ENCODE measurements at places on chromosomes 13 and 19.

DNA sequence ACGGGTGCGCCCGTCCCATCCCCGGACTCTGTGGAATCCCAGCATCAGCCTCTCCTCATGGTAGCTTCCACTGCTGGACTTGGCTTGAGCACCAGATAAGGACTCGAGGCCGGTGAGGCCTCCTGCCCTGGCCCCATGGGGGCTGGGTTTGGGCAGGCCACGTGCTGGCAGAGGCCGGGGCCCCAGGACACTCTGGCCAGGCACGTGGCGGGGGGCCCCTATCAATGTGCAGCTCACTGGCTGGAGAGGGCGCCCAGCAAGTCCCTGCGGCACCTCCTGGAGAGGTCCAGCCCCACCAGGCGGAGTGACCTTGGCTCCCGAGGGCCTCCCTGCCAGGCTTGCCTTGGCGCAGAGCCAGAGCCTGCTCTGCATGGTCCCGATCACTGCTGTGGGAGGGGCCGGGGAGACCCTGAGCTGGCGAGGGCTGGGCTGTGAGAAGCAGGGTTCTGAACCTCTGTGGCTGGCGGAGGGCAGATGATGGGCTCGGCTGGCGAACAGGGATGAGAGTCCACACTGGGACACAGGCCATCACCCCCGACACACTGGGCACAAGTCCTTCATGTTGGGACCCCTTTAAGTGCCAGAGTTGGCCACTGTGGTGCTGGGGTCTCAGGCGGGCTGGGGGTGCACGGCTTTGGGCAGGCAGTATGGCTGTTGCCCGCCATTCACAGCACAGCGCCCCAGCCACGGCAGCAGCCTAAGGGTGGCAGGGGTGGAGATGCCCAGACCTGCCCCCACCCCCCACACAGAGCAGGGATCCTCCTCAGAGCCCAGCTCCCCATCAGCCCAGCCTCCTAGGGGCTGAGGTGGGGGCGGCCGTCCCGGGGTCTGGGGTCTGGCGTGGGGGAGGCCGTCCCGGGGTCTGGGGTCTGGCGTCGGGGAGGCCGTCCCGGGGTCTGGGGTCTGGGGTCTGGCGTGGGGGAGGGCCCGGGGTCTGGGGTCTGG, 19.1 kb downstream of the CEBPG start:
- H3K4me1 ChIP-seq: peaks cover 79% of the 10 kb centered on the region
- DNase-seq: peak; percentile 66
- no peak overlapping the region for H3K4me3 ChIP-seq
- no peaks in the 10 kb centered on the region for H3K36me3 ChIP-seq
- H3K27ac ChIP-seq: no peak overlapping the region

- H3K4me3 ChIP-seq: no peak overlapping the region
- H3K27ac ChIP-seq: no peak overlapping the region
- peaks cover 32% of the 10 kb centered on the region for H3K36me3 ChIP-seq
- H3K4me1 ChIP-seq: peaks cover 16% of the 10 kb centered on the region
Measured at GRCh38 chr19:46394402-46394797, 19.0 kb downstream of the CCDC8 start.

- H3K4me1 ChIP-seq: no peaks in the 10 kb centered on the region
- H3K36me3 ChIP-seq: no peaks in the 10 kb centered on the region
- H3K27me3 ChIP-seq: no peaks in the 10 kb centered on the region
Measured at GRCh38 chr13:50627111-50627510, 216.4 kb downstream of the DLEU7 start.

- no peak overlapping the region for H3K4me3 ChIP-seq
- DNase-seq: no peak
Measured at GRCh38 chr19:44092108-44092507, 2.1 kb upstream of the ZNF224 start.

DNA sequence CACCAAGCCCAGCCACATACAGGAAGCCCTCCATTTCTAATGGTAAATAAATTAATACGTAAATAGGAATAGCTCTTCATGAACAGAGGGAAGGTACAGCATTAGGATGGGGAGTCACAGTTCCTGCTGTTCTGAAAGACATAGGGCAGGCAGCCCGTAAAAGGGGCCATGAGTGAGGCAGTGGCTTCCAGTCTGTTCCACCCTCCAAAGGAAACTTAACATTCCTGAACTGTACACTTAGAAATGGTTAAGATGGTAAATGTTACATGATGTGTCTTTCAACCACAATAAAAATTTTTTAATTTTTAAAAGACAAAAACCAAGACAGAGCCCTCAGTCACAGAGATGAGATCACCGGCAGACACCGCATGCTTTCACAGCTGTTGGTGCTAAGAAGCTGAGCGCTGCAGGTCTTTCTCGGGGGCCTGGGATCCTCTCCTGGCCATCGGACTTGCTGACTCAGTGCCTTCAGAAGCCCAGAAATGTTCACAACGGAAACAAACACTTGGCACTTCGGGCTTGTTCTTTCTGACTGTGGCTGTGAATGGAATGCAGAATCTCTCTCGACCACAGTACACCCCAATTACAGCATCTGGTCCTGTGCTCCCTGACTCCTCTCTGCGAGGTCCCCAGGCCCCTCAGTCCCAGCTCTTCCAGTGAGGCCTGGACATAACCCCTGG, 36.4 kb downstream of the EPS15L1 start:
- peaks cover 55% of the 10 kb centered on the region for H3K36me3 ChIP-seq
- no peak overlapping the region for H3K4me3 ChIP-seq
- peak overlapping the region; percentile 56 for H3K27ac ChIP-seq
- DNase-seq: peak; percentile 72

DNA sequence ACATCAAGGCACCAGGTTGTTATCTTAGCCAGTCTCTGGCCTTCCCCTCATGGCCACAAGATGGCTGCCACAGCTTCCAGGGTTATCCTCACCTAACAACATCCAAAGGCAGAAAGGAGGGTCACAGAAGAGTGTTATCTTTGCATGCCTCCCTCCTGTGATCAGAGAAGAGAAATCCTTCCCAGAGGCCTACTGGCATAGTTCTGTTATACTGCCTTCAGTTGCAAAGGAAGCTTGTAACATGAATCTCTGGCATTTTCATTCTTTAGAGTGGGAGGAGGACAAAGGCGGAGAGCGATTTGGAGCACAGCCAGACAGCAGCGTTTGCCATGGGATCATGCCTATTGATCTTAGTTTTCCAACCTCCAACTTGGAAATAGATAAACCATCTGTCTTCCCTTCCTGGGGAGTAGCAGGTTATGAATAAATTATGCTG, 135.7 kb downstream of the DNAJC15 start:
- no peak overlapping the region for H3K4me3 ChIP-seq
- H3K27ac ChIP-seq: no peak overlapping the region
- no peak for DNase-seq

GRCh38 chr19:40274585-40275544, 10.3 kb downstream of the AKT2 start:
- peaks cover 32% of the 10 kb centered on the region for H3K4me1 ChIP-seq
- no peaks in the 10 kb centered on the region for H3K27me3 ChIP-seq
- no peak for DNase-seq
- H3K36me3 ChIP-seq: peaks cover 13% of the 10 kb centered on the region
- no peak overlapping the region for H3K27ac ChIP-seq

DNA sequence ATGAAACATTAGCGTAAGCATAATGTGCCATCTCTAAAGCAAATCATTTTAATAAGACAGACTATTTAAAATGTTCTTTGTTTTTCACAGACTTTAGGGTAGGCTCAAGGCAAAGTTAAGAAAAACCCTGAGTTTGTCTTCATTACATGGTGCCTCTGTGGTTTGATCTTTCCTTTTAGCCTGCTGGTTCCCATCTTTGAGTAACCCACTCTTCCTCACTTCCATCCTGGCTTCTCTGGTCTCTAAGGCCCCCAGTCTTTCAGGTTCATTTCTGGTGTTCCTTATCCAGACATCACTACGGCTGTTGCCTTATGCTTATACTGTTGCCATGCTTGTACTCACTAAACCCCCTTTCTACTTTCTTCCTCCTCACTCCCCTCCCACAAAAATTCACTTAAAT, 38.4 kb downstream of the DACH1 start:
- no peaks in the 10 kb centered on the region for H3K36me3 ChIP-seq
- H3K4me3 ChIP-seq: no peak overlapping the region
- no peak for DNase-seq
- H3K4me1 ChIP-seq: no peaks in the 10 kb centered on the region
- H3K27ac ChIP-seq: no peak overlapping the region
- H3K27me3 ChIP-seq: no peaks in the 10 kb centered on the region

DNA sequence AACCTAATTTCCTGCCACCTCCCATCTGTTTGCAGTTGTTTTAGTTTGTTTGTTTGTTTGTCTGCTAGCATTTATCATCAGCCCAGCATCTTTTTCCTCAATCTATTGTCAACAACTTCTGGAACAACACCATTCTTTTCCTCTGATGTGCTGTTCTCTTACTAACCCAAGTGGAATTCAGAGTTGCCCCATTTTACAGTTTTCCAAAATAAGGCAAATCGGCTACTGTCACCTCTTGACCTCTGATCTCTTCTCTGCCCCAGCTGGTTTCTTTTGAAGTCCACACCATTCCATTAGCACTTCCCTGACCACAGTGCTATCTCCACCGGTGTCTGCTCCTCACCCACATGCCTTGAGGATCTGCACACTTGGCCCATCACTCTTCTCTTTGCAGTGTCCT, 102.4 kb downstream of the EFNB2 start:
- H3K4me1 ChIP-seq: no peaks in the 10 kb centered on the region
- no peaks in the 10 kb centered on the region for H3K36me3 ChIP-seq
- H3K27me3 ChIP-seq: no peaks in the 10 kb centered on the region
- DNase-seq: no peak
- no peak overlapping the region for H3K27ac ChIP-seq

DNA sequence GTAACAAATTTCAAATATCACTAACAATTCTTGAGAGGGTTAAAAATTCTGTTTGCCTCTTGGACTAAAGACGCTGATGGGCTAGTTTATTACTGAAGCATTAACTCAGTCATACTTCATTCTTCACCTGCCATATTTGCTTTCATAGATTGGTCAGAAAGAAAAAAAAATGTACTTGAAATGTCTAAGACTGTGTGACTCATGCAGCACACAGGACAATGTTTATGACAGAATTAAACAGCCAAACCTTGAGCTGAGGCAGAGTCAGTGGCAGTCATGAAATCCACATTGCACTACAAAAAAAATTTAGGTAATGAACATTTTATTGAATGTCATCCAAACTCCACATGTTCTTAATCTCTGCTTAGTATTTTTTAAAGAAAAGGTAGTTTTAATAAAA, 135.6 kb downstream of the PRR20E start:
- H3K4me3 ChIP-seq: no peak overlapping the region
- no peaks in the 10 kb centered on the region for H3K36me3 ChIP-seq
- H3K27ac ChIP-seq: no peak overlapping the region
- no peaks in the 10 kb centered on the region for H3K4me1 ChIP-seq
- H3K27me3 ChIP-seq: no peaks in the 10 kb centered on the region
- DNase-seq: no peak

DNA sequence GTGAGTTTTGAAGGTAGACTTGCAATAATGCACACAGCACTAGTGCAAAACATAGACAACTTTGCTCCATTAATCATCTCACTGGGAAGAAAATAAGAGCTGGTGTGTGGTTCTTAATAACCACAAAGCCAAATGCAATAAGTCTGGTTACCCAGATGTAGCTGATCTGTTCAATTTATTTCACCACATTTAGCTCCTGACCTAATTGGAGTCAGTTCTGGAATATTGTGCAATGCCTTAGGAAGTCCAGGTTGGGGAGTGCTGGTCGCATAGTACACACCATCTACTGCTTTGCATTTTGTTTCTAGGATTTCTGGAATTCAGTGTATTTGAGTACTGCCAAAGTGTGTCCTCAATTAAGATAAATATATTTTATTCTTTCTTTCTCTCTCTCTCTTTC, 483.3 kb upstream of the SPRY2 start:
- no peak overlapping the region for H3K4me3 ChIP-seq
- H3K4me1 ChIP-seq: no peaks in the 10 kb centered on the region

DNA sequence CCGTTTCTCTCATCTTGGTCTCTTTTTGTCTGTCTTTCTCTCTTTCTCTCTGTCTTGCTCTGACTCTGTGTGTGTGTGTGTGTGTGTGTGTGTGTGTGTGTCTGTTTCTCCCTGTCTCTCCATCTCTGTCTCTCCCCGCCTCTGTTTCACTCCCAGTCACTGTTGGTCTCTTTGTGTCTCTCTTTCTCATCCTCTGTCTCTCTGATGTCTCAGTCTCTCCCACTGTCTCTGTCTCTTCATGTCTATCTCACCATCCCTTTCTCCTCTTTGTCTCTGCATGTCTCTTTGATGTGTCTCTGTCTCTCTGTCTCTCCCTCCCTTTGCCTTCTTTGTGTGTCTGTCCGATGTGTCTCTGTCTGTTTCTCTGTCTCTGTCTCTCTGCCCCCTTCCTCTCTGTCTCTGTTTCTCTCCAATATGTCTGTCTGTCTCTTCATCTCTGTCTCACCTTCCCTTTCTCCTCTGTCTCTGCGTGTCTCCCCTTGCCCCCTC, 2.5 kb downstream of the NFIC start:
- no peaks in the 10 kb centered on the region for H3K36me3 ChIP-seq
- peaks cover 3% of the 10 kb centered on the region for H3K4me1 ChIP-seq
- H3K4me3 ChIP-seq: peak overlapping the region; percentile 98
- DNase-seq: no peak

DNA sequence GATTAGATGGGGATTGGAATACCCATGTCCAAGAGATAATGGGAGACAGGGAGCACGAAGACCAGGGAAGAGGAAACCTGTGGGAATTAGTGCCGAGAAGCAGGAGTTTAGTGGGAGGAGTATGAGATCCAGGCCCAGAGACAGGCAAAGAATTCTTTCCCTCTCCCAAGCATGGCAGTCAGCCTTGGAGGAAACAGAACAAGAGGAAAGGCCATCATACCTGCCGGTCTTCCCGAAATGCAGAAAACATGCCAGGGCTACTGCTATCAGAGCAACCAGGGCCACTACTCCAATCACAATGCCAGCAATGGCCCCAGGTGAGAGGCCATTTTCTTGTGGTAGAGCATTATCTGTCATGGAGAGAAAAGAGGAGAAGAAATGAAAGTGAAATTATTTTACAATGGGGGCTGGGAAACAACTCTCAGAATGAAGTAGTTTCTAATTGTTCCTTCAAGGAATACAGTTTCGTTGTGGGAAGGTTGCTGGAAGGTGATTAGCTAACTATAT, 16.1 kb downstream of the CEACAM1 start:
- H3K36me3 ChIP-seq: no peaks in the 10 kb centered on the region
- H3K4me1 ChIP-seq: no peaks in the 10 kb centered on the region
- no peak for DNase-seq
- H3K27ac ChIP-seq: no peak overlapping the region

DNA sequence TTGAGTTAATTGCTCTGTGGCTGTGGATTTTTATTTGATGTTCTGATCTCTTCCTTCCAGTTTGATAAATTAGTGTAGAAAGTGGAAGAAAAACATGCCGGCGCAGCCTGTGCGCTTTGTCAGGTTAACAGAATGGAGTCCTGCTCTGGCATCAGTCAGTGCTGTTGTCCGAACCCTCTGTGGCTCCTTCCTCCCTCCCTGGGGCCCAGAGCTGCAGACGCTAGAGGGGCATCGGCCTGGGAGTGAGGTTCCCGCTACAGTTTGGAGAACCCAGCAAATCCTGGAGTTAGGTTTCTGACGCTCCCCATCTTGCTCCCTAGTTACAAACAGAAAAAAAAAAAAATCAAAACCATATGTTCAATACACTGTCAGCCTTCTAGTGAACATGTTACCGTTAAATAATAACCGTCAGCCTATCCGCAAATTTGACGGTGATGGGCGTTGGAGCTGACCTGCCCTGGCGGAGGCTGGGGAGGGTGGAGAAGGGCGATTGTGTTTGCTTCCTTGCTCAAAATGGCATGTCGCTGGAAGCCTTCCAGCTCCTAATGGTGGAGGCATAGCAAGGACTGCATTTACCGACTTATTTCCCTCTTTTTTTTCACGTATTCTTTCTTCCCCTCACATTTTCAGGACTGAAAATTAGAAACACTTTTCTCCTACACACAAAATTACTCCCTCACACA, 13.6 kb downstream of the MBNL2 start:
- H3K36me3 ChIP-seq: no peaks in the 10 kb centered on the region
- H3K4me1 ChIP-seq: peaks cover 24% of the 10 kb centered on the region
- no peak for DNase-seq
- no peaks in the 10 kb centered on the region for H3K27me3 ChIP-seq
- H3K27ac ChIP-seq: peak overlapping the region; percentile 29

- peaks cover 10% of the 10 kb centered on the region for H3K4me1 ChIP-seq
- H3K4me3 ChIP-seq: no peak overlapping the region
- no peak for DNase-seq
Measured at GRCh38 chr13:50685956-50686355, 157.5 kb downstream of the DLEU7 start.

Measured in tibial artery (tissue), 4 donors.